ENCODE measurements at places on chromosomes 4 and X.
A peak's percentile ranks its signal among the peaks of the same experiment; 100 is the strongest.

DNA sequence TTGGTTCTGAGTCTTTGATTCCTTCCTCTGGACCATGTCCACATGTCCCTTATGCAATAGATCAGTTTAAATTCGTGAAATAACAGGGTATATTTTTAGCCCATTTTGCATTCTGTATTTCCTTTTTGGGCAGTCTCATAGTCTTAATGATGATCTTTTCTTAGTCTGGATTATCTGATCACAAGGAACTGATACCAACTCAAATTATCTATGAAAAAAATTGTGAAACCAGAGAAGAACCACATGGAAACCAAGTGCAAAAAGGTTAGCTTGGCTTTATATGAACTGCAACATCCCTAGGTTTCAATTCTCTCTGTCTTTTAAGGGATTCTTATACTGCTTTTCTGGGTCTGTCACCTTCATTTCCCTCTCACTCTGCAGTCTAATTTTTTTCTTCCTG, 608.6 kb upstream of the AADAT start:
- DNase-seq: no peak

- no peak for DNase-seq
Measured at GRCh38 chr4:3290476-3290875, 2.3 kb upstream of the RGS12 start.

DNA sequence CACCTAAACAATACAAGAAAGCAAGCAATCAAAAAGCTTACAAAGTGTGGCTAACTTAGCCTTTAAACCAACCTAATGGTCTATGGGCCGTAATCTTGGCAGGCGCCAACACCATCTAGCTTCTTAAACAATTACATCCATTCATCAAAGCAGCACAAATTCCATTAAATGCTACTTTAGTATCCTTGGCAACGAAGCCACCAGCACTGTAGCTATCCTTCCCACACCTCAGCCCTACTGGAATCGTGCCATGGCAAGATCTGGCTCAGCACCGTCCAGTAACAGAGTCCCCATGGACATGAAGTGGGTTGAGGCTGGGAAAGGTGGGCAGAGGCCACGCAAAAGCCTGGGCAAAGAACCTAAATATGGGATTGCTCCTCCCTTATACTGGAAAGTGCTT, 91.6 kb upstream of the MAP3K15 start:
- no peak for DNase-seq

GRCh38 chrX:69158166-69158980, 6.9 kb downstream of the PJA1 start:
- DNase-seq: peak; percentile 36

GRCh38 chr4:135548711-135549110, 1347.1 kb upstream of the PABPC4L start:
- no peak for DNase-seq

GRCh38 chr4:123832173-123833026, 435.8 kb downstream of the SPRY1 start:
- no peak for DNase-seq

DNA sequence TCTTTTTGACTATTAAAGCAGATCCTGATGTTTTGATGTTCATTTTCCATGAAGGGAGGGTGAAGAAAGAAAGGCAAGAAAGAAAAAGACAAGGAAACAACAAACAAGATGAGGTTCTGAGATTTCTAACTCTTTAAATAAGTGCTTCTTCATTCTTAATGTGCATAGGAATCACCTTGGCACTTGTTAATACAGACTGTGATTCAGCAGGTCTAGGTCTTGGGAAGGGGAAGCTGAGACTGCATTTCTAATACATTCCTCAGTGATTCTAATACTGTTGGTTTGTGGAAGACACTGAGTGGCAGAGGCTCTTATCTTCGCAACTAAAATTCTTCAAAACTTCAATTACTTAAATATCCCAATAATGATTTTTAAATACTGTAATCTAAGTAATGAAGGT, 95.2 kb upstream of the NAP1L5 start:
- no peak for DNase-seq

GRCh38 chrX:152656087-152656486, 18.4 kb downstream of the GABRQ start:
- DNase-seq: no peak

DNA sequence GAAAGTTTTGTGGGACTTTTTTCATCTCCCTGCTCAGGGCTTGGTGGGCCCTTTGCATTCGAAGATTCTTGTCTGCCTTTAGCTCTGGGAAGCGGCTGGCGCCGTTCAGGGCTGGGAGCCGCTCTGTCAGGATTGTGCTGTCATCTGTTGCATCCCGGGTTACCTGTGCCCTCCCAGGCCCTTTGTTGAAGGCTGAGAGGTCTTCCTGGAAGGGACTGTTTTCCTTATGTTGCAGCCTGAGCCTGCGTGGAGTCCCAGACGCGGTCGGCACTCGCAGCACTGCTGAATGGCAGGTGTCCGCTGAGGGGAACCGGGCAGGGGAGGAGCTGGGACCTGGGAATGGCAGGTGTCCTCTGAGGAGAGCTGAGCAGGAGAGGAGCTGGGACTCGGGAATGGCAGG, 15.9 kb downstream of the RGS12 start:
- no peak for DNase-seq

DNA sequence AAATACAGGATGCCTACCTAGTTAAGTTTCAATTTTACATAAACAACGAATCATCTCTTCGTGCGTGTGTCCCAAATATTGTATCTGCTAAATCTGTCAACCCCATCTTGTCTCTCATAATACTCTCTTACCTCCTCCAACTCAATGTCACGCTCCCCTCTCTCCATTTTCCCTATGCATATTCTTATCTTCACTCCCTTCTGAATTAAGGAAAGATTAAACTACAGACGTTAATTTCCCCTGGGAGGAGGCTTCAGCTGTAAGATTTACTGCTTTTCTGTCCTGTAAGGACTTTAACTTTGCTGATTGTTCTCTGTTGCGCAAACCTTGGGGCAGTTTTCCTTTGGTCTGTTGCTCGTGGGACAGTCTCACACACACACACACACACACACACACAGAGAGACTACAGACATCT, 455 bp upstream of the ABCB7 start:
- DNase-seq: no peak

- DNase-seq: no peak
Measured at GRCh38 chr4:37471971-37472370, 214.2 kb downstream of the RELL1 start.

DNA sequence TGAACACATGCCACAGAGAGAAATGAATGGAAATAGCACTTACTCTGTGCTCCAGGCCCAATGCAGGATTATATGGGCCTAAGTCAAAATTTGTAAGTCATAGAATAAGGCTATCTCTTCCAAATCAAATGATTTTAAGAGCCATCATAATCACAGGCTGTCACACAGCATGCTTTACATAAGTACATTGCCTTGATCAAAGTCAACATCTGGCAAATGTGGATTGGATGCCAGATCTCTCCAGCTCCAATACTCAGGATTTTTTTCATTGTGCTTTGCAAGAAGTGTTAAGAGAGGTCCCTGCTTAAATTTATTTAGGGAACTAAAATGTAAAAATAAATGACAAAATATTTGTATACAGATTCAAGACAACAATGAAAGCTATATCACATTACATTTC, 299.9 kb downstream of the PRDM5 start:
- DNase-seq: no peak

- no peak for DNase-seq
Measured at GRCh38 chrX:109773374-109773773, 40.3 kb upstream of the ACSL4 start.
